ENCODE measurements at places on chromosomes 4 and X.

GRCh38 chr4:35793045-35793722, 451.1 kb downstream of the ARAP2 start:
- DNase-seq, result no peak

DNA sequence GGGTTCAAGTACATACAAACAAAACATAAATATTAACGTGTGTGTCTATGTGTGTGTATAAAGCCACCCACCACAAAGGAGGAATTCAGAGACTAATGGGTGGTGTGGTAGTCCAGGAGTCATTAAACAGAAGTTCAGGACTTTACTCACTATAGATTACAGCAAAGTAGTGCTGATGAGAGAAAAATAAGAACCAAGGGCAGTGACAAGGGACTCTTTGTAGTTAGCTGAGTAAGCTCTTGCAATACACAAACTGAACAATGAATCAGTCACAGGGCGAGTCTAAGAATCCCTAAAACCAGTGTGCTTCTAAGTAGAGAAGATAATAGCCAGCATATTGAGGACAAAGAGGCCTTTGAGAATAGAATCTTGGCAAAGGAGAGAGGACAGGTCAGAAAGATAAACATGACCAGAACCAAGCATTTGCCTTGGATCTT, 232.4 kb downstream of the PPP3CA start:
- no peak for DNase-seq

DNA sequence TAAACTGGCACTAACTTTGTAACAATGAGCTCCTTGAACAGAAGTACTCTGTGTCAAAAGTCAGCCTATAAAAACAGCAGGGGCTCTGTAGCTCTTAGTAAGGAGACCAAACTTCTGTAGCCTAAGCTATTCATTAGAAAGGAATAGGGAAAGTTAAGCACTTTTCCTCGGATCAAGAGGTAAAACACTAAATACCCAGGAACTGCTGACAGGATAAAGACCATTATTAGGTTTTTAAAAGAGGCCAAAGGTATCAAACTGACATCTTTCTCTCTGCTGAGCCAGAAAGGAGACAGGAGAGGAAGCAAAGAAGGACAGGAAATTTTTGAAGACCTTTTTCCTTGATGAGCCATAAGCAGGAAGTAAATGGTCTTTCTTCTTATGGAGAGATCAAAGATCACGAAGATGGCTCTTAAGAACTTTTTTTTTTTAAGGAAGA, 31.9 kb downstream of the ANAPC10 start:
- no peak for DNase-seq

GRCh38 chr4:182593402-182593801, 323.8 kb downstream of the DCTD start:
- DNase-seq, result no peak

GRCh38 chr4:186760576-186760975, 36.9 kb upstream of the FAT1 start:
- DNase-seq, result no peak

GRCh38 chr4:122879001-122879400, 43.4 kb downstream of the NUDT6 start:
- DNase-seq, result no peak

DNA sequence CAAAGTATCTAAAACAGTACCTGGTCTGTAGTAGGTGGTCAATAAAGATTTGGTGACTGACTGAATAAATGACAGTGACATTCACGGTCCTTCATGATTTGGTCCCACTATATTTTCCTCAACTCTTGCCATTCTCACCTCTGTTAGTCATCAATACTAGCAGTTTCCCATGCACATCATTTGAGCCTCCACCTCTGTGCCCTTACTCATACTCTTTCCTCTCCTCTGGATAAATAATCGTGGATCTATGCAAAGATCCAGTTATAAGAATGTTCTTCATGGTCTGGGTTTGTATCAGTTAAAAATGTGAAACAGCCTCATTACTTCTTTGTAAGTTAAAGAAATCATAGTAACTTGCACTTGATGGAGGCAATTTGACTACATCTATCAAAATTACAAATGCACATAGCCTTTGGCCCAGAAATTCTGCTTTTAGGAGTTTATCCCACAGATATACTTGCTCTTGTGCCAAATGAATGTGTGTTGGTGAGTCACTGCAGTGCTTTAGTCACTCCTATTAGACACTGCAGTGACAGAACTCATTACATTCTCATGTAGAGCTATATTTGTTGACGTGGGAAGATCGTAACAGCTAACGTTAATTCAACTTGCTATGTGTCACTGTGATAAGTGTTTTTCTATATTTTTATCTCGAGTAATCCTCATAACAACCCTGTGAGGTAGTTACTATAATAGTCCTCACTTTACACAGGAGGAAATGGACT, 121.9 kb upstream of the SMIM10 start:
- no peak for DNase-seq

- DNase-seq, result no peak
These were observed 242.3 kb upstream of the NOCT start for GRCh38 chr4:138773321-138773720.

DNA sequence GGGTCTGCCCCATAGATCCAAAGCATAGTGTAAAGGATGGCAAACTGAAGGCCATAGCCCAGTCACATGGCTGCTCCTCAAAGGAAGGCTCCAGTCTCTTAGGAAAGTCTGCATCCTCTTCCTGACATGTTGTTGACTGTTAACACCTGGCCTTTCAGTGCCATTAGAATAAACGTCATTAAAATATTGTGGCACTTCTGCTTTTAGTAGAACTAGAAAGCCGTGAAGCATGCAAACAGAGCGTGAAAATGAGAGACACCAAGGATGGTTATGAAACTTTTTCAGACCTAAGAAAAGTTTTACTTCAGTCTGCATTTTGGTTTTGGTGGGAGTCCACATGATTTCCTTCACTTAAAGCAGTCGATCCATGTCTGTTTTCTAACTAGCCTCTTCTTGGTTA, 41.1 kb upstream of the AFF2 start:
- no peak for DNase-seq

- DNase-seq, result no peak
These were observed 1145.5 kb upstream of the PCDH10 start for GRCh38 chr4:132003593-132003992.

Measured in NCI-H510A (cell line).